ENCODE measurements at places on chromosomes 3 and 15. TPM values are rescaled to one million over a fixed set of nuclear protein-coding genes. Genes with fewer than 3 reads are reported as not detected.

- H3K4me1 ChIP-seq: no peaks in the 10 kb centered on the region
- no peak overlapping the region for H3K27ac ChIP-seq
- no peak overlapping the region for H3K4me3 ChIP-seq
- H3K36me3 ChIP-seq: no peaks in the 10 kb centered on the region
Measured at GRCh38 chr3:135448520-135448919, 517.0 kb upstream of the PPP2R3A start.

Gene PLSCR5
- 0.22 TPM for polyA plus RNA-seq

- H3K36me3 ChIP-seq: no peaks in the 10 kb centered on the region
- H3K4me3 ChIP-seq: no peak overlapping the region
- no peak overlapping the region for H3K27ac ChIP-seq
- H3K27me3 ChIP-seq: no peaks in the 10 kb centered on the region
- H3K4me1 ChIP-seq: no peaks in the 10 kb centered on the region
Measured at GRCh38 chr3:101950510-101950909, 101.2 kb downstream of the NFKBIZ start.

GRCh38 chr3:145967043-145967442 lies 193.9 kb downstream of the PLOD2 start:
- no peak for DNase-seq
- H3K27ac ChIP-seq: no peak overlapping the region
- no peaks in the 10 kb centered on the region for H3K4me1 ChIP-seq
- H3K36me3 ChIP-seq: no peaks in the 10 kb centered on the region

- H3K27me3 ChIP-seq: no peaks in the 10 kb centered on the region
- H3K4me3 ChIP-seq: no peak overlapping the region
- no peaks in the 10 kb centered on the region for H3K36me3 ChIP-seq
- no peak for DNase-seq
Measured at GRCh38 chr15:83709241-83709640, 55.3 kb downstream of the ADAMTSL3 start.

GRCh38 chr3:144162042-144162441 lies 190.4 kb downstream of the DIPK2A start:
- H3K4me1 ChIP-seq: peaks cover 26% of the 10 kb centered on the region
- H3K4me3 ChIP-seq: no peak overlapping the region
- no peaks in the 10 kb centered on the region for H3K36me3 ChIP-seq

- no peaks in the 10 kb centered on the region for H3K36me3 ChIP-seq
- H3K4me1 ChIP-seq: peaks cover 69% of the 10 kb centered on the region
- H3K4me3 ChIP-seq: no peak overlapping the region
- H3K27ac ChIP-seq: peak overlapping the region; percentile 98
- no peak for DNase-seq
Measured at GRCh38 chr3:141367038-141367730, 1.1 kb upstream of the ZBTB38 start.

Gene KY
- not detected for polyA plus RNA-seq
